Non-pigmented ciliary epithelial cell (primary cell): ENCODE measurements at places on chromosomes 5 and 9.

- no peak for DNase-seq
Measured at GRCh38 chr9:119337573-119337972, 31.7 kb downstream of the BRINP1 start.

DNA sequence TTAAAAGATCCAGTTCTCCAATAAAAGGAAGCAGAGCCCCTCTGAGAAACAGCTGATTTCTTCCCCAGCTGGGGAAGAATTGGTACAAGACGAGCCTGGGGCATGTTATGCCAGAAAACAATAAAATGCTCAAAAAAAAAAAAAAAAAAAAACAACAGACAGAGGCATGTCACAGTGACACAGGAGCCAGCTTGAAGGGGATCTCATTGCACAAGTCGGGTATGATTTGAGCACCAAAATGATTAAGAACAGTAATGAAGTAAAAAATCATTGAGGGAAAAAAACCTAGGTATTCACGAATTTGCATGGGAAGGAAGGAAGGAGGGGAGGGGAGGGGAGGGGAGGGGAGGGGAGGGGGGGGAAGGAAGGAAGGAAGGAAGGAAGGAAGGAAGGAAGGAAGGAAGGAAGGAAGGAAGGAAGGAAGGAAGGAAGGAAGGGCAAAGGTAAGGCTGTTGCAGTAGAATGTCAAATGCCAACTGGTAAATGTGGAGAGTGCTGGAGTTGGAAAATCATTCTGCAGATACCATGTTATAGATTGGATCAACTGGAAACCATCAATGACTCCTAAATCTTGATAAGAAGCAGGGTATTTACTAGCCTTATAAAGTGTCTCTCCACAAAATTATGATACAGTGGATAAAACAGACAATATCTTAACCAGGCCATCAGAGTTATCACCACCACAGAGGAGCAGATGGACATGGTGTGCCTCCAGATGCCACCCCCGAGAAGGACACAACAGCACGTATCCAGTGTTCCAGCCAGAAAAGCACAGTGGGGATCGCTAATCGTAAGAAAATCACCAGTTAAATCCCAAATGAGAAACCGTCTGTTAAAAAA, 7.2 kb downstream of the GNA14 start:
- DNase-seq: no peak

- DNase-seq: no peak
Measured at GRCh38 chr5:76982450-76982849, 29.6 kb downstream of the CRHBP start.

DNA sequence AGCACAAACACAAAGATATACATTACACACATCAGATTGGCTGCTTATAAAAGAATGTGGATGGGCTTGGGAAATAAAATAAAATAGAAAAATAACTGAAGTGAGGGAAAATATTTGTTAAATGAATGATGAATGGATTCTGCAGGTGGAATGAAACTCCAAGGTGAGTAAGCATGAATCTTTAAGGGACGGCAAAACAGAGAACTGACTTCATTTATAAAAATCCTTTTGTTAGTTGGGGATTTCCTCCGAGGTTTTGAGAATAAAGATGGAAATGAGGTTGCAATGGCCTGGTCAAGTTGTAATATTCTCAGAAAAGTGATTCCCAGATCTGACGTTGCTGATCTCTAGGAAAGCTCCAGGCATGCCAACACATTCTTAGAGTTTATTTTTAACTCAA, 20.9 kb upstream of the SEMA6A start:
- DNase-seq: no peak

DNA sequence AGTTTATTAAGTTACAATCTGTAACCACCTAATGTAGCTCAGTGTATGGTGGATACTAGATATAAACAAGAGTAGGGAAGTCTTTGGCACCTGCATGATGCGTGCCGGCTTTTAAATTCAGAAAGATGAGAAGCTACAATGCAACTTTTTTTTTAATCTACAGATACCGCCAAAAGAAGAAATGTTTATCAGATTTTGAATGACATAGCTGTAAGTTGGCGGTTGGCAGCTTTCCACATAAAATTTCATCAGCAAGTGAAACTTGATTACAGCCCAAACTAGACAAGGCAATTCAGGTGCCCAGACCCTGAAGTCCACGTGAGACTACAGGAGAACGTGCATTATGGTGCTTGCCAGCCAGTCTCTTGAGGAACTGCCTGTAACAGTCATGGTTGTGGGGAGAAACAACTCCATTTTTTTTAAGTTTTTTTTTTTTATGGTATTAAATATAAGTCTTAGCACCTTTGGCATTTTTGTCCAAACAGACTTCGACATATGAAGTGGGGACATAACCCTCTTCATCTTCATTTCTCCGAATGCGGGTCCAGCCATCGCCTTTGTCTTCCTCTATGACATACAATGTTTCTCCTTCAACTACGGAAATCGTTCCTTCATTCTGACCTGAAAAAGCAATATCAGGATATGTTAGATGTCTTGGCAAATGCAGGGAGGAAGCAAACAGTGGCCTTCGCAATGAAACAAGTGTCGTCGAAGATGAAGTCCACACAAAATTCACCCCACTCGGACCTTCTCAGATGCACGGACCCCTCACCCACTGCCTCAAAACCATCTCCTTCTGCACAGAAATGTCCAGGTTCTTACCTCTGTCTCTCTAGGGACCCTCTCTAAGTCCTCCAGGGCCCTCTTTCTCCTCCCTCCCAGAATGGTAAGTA, 60.4 kb downstream of the USP20 start:
- DNase-seq: no peak
